ENCODE measurements at places on chromosomes 3 and 15. TPM values are rescaled to one million over a fixed set of nuclear protein-coding genes. Genes with fewer than 3 reads are reported as not detected.

DNA sequence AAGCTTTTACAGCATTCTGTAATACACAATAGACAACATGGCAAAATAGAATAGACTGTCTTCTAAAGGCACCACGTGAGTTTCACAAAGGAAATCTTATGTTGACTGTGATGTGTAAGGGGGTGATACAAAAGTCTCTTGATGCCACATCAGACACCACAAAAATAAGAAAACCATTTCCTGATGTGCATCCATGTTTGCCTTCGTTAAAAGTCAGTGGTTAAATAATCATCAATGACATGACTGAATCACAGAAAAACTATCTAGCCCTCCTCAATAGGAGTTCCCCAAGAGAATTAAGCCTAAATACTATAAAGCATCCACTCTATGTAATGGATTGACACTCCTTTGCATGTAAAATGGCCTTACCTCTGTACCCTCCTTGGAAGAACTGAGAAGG lies 198.6 kb upstream of the SLC2A2 start:
- no peak for DNase-seq

GRCh38 chr15:72474466-72474911 lies 359 bp downstream of the ARIH1 start:
- no peak for DNase-seq

SPTSSB gene
- total RNA-seq = not detected

- DNase-seq = no peak
Observed at GRCh38 chr3:53376679-53377078, 29.3 kb upstream of the DCP1A start.

GRCh38 chr15:79296583-79296982 lies 14.1 kb downstream of the ANKRD34C start:
- DNase-seq = no peak

DNA sequence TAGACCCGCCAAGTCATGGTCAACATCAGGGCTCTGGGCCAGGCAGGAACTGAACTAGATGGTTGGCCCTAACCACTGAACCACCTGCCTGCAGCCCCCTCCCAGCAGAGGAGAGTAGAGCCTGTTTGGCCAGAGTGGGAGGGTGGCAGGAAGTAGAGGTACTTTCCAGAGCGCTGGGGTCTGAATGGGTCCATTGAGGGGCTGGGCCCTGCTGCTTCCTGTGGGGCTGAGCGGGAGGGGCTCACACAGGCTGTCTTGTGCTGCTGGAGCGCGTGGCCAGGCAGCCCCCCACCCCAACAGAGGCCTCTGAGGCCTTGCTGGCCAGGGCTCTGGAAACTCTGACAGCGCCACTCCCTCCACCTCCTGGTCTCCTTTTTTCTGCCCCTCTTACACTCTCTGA lies 17.4 kb downstream of the CSPG4 start:
- DNase-seq = peak; percentile 38

DNA sequence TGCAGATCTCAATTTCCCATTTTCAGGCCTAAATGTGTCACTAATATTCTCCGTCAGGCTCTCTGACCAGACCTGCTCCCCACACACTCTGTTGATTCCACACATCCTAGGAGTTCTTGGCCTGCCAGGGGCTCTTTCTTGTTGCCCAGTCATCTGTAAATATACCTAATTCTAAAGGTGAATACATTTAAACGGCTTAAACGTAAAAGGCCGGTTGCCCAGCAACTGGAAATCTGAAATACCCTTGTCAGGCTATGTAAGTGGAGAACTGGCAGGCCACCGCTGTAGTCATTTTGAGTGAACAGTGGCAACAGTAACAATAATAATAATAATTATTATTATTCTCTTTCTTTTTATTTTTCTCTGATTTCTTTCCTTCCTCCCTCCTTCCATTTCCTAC lies 302.7 kb downstream of the AGBL1 start:
- DNase-seq = no peak

CACNA1D gene
- 0.05 TPM for total RNA-seq

CYP1A2 gene
- not detected for total RNA-seq

GRCh38 chr3:114896978-114897377 lies 250.1 kb downstream of the ZBTB20 start:
- no peak for DNase-seq

DNA sequence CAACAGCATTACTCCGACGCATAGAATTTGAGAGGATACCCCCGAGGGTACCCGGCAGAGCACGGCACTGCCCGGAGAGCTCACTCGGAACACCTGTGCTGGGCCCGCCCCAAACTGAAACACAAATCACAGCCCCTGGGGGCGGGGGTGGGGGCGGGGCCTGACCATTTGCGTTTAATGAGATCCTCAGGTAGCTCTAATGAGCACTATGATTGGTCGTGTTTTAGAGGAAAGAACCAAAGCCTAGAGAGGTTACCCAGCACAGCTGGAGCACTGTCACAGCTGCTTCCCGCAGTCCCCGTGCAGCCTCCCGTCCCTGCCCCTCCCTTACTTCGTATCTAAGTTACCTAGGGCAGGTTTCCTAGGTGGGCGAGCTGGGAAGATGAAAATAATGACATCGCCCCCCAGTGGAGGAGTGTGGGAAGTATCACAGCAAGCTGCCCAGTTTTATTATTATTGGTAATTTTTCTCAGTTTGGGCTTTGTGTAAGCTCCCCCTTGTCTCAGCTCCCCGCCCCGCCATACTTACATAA lies 187.1 kb downstream of the PDE8A start:
- no peak for DNase-seq

GRCh38 chr3:48466386-48467109 lies 20.0 kb downstream of the ATRIP start:
- DNase-seq = no peak

GRCh38 chr15:71440489-71441110 lies 325.3 kb downstream of the THSD4 start:
- DNase-seq = peak; percentile 58

PRC1 gene
- 334 TPM for total RNA-seq

- DNase-seq = no peak
Observed at GRCh38 chr15:57867970-57868798, 161.7 kb downstream of the POLR2M start.

DNA sequence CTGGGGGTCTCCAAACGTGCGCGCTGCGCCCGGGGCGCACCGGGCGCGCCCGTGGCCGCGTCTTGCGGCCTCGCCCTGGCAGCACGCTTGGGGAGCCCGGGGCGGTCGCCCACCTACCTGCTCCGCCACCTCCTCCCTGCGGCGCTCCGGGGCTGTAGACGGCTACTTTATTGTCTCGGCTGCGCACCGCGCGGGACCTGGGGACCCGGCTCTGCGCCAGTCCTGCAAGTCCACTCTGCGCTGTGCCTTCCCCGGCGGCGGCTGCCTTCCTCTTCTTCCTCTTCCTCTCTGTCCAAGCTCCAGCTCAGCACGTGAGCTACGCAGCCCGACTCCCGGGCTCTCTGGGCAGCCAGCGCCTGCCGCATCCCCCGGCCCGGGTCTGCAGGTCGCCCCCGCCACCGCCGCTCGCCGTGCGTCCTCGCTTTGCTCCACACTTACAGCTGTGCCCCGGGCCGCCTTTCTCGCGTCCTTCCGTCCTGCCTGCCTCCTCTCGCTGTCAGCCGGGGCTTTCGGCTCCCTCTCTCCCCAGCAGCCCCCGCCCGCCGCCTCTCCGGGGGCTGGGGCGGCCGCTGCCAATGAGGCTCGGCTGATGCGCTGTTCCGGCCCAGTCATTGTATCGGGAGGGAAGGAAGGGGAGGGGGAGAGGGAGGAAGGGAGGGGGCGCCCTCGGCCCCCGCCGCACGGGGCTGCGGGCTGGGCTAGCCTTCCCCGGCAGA lies 156.4 kb upstream of the FRMD4B start:
- no peak for DNase-seq

DNA sequence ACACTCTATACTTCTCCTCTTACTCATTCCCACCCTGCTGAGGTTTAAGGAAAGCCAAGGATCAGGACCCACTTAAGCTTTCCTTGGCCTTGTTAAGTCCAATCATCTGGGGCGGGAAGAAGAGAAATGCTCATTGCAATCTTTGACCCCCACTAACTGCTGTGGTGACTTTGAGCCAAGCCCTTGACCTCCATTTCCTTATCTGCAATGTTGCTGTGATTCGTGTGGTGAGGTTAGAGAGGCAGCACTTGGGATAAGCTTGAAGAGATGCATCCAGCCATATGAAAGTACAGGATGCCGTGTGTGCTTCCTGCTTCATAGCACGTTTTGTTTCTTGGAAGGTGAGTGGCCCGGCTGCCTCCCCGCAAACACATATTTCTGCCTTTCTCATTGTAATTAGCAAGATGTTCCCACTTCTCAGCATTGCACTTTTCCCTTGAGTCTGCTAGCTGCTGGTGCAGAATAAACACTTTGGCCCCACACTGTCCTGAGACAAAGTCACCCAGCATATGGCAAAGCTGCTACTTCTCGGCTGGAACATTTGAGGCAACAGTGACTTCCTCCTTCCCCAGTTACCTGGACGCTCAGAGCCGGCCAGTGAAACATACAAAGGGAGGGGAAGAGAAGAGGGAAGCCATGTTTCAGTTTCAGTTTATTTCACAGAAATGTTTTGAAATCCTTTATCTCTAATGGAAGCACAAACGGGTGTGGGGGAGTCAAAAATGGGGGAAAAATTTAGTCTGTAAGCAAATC lies 10.5 kb upstream of the NUDT16 start:
- DNase-seq = no peak

DUOXA2 gene
- not detected for total RNA-seq

PLCL2 gene
- total RNA-seq = 3.3 TPM

DNA sequence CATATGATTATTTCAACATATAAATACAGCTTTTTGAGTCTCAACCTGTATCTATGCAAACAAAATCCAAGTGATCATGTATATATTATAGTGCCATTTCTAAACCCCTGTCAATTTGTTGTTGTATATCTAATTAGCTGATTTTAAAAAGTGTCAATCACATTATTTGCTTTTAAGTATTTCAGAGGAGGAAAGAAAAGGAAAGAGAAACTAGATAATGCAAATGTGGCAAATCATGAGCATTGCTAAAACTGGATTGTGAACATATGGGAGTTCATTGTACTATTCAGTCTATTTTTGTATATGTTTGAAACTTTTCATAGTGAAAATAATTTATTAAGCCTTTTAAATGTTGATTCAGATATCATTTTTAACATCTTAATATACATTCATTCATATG lies 190.7 kb downstream of the ZIC4 start:
- no peak for DNase-seq

GRCh38 chr3:172655388-172655787 lies 55.5 kb downstream of the NCEH1 start:
- DNase-seq = no peak

DNA sequence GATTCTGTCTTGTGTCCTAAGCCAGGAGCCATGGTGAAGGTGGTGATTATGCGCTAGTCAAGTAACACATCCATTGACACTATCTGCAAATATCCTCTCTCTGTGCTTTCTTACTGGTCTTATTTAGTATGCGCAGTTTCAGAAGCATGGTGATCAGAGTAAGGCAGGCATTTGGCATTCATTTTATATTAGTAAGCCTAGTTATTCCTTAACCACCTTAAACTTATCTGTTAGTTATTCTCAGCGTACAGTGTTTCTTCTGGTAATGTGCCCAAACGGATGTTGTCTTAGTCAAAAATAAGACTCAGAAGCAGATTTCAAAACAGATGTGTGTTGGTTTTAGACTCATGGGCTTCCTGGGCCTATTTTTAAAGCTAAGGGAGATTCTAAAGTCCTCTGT lies 329.2 kb downstream of the GRM7 start:
- DNase-seq = no peak

MGLL gene
- total RNA-seq = 31.2 TPM

GRCh38 chr3:21790466-21790865 lies 39.5 kb upstream of the ZNF385D start:
- no peak for DNase-seq

SI gene
- total RNA-seq = not detected

All from A172 (cell line).